Activated T-cell treated with anti-CD3 and anti-CD28 coated beads, Interleukin-2, amount 50 U/mL, for 4 hours (primary cell): ENCODE measurements at places on chromosomes 11 and 22.

GRCh38 chr11:1064167-1064566, 10.5 kb upstream of the MUC2 start:
- DNase-seq, result no peak

DNA sequence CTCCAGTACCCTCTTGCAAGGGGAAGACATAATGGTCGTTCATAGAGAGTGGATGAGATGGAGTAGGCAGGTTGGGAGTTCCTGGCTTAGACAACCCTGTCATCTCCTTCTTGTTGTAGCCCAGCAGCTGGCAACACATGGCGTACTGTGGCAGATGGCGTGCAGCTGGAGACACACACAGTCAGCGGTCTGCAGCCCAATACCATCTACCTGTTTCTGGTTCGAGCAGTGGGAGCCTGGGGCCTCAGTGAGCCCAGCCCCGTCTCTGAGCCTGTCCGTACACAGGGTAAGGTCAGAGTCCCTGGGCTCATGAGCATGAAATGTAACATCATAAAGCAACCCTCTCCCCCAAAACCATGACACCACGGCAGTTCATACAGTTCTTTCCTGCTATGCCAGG, 8.7 kb downstream of the ROBO3 start:
- DNase-seq, result no peak

DNA sequence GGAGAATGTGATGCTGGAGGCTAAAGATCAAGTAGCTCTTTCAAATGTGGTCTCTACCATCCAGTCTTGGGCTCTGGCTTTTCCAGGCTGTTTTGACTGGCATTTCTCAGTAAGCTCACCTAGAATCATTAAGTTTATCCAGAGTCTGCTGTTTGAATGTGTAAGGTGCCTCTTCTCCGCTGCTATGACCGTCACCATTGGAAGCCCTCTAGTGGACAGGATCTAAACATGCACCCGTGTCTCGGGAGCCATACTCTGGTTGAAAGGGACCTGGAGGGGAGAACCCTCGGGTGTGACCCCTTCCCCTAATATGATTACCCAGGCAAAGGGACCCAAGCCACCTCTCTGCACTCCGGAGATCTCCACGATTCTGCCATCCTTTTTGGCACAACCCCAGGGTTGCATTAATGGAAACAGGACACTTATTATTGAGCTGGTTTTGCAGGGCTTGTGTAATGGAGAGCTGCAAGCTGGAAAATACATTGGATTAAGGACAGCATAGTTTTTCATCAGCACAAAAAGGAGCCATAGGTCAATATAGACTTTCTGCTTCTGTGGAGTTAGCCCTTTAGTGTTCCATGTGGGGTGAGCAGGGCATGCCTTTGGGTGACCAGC, 191.0 kb upstream of the LARGE1 start:
- no peak for DNase-seq

- no peak for DNase-seq
Measured at GRCh38 chr11:112266410-112266778, 5.7 kb upstream of the PLET1 start.

DNA sequence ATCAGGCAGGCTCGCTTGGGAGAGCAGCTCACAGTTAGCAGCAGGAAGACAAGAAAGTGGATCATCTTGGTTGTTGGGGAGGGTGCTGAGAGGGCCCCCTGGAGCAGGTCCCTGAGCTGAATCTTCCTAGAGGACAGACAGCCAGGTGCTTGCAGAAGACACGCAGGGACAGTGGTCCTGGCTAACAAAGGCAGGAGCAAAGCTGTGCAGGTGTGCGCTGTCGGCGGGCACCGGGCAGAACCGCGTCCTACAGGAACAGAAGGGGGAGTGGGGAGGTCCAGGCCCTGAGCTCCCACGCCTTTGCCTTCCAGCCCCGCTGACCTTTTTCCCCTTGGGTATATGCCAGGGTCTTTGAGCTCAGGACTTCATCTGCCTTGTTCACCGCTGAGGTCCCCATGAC, 30.1 kb upstream of the PARVB start:
- no peak for DNase-seq

DNA sequence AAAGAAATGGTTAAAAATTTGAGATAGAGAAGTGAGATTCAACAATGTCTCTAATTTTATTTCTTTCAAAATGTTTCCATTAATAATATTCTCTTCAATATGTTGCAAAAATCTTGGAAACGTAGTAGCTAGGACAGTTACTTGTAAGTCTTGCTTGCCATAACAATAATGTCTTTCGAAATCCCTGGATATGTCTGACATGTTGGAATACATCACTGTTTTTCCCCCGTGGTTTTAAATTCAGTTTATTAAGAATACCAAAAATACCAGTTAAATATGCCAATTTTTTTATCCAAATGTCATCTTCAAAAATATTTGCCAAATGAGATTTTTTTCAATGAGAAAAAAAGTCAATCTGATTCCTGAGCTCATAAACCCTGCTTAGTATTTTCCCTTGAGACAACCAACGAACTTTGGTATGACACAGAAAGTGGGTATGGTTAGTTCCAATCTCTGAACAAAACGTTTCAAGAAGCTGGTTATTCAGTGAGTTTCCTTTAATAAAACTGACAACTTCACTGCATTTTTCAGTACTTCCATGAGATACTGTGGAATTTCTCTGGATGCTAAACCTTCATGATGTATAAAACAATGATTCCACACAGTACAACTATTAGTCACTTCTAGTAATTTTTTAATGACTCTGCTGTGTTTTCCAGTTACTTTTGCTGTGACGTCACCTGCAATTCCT, 36.7 kb upstream of the AMPD3 start:
- no peak for DNase-seq
